ENCODE measurements at places on chromosomes 6 and 20.
A peak's percentile ranks its signal among the peaks of the same experiment; 100 is the strongest.

GRCh38 chr6:96853083-96853482 is 15.8 kb upstream of the GPR63 start:
- DNase-seq: no peak

- DNase-seq: no peak
These were observed 974.0 kb upstream of the GJE1 start for GRCh38 chr6:141158740-141159139.

DNA sequence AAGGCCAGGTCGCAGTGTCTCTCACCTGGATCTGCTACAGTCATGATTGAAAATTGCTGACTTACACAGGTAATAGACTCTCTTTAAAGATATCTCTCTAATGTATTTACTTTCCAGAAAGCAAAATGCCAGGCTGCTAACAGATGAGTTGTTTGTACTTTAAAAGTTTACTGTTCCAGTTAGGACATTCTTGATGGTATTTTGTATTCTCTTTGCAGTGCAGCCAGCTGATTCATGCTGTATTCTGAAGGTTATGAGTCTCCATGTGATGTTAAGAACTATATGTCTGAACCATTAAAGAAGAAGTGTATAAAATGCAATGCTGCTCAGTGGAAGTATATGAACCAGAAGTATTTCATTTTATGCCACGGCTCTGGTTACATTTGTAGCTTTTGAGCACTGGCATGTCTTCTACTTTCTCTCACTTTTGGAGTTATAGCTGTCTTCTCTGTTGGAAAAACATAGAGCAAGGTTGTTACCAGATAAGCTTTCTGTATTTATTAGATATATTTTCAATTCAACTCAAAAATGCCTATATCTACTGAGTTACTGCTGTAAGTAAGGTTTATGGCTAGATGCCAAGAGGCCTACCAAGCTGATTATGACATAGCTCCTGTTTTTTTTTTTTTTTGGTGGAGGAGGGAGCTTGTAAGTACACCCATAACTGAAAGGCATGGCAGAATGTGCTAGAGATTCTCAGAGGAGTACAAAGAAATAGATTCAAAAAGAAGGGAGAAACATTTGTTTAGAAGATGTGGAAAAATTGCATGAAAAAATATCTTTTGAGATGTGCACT is 130.5 kb upstream of the MAN1A1 start:
- DNase-seq: no peak

DNA sequence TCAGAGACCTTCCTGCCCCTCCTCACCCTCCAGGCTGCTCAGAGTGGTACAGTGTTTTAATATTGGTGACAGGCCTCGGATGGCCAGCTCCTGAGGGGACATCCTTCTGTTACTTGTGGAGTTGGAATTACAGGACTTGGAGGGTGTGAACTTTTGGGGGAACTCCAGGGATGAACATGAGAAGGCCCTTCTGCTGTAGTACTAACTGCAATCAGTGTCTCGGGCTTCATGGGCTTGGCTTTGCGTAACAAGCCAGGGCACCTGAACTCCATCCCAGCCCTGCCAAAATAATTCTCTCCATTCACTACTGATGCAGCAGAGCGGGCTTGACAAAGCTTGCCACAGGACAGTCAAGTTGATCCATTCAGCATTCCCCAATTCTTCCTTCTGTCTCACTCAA is 28.6 kb downstream of the SLC22A23 start:
- no peak for DNase-seq

GRCh38 chr20:45629496-45630100 is at the start of gene WFDC10A:
TSS of gene WFDC10A (plus strand) at chr20:45629739. CDS start at chr20:45629814, 75 bp downstream.
- peak; percentile 2 for DNase-seq

- DNase-seq: no peak
These were observed 107.0 kb downstream of the ERMARD start for GRCh38 chr6:169858293-169858934.

DNA sequence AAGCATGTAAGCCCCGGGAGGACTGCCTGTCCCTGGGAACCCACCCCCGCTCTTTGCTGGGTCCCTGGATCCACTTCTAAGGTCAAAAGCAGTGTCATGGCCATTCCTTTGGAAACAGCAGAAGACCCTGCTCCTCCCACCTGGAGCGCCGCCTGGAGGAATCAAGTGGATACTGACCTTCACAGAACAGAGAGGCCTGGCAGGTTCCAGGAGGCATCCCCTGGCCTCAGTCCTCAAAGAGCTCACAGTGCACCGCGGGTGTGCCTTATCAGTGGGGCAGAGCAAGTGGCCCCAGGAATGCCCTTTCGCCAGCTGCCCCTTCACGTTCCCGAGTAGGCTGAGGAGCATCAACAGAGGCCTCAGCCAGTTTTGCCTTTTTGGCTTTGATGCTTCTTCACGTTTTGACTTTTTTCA is 11.1 kb upstream of the SLC4A11 start:
- no peak for DNase-seq

GRCh38 chr6:142395768-142396231 is 94.0 kb downstream of the ADGRG6 start:
- no peak for DNase-seq

DNA sequence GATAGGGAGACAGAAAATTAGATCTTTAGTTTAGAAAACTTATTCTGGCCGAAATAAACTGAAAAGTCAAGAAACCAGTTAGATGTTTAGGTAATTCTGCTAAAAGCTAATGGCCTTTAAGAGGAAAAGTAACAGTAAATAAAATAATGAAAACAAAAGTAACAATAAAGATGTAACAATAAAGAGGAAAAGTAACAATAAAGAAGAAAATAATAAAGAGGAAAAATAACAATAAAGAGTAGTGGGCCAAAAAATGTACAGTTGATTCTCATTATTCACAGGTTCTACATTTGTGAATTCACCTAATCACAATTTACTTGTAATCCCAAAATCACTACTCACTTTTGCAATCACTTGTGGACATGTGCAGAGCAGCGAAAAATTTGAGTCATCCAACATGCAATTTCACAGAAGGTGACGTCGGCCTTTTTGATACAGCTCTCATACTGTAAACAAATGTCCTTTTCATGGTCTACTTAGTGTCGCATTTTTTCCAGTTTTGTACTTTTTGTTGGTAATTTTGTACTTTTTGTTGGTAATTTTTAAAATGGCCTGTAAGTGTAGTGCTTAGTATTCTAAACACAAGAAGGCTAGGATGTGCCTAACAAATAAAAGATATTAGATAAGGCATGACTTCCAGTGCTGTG is 24.0 kb downstream of the HBS1L start:
- DNase-seq: no peak

GRCh38 chr6:33755070-33755869 is 8.6 kb upstream of the IP6K3 start:
- no peak for DNase-seq

GRCh38 chr6:7891078-7891872 is 19.3 kb downstream of the TXNDC5 start:
- no peak for DNase-seq

DNA sequence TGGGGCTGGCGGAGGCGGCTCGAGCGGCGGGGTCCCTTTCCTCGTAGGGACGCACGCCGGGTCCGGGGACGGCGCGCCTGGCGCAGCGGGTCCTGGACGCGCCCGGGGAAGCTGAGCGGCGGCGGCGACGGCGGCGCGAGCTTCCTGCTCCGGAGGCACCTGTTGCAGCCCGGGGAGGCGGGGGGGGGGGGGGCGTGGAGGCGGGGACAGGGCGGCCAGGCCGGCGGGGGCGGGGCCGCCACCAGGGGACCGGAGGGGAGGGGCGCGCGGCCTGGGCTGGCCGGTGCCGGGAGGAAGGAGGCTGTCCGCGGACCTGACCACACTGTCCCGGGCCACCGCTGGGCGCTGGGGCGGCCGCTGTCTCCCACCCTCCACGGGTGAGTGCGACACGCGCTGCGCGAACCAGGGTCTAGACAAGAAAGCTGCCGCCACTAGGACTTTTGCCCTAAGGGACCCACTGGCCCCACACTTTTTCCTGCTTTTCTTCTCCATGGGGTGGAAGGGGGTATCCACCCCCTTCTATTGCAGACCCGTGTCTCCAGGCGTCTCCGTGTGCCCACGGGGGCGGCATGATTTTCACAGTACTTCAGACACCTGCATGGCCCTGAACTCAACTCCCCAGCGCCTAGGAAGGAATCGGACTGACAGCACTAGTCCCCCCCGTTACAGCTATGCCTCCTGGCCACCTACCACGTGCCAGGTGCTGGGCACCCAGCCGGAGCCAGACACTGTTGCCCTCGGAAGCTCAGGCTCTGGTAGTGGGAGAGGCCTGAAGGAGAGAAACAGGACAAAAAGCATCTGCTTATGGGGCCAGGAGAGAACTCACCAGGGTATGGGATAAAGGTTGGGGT is at the start of gene NFATC2:
Gene NFATC2 (minus strand): TSS at position 149 of the 851 bp plus-strand sequence. CDS start 220 bp downstream, outside the sequence.
- DNase-seq: no peak

DNA sequence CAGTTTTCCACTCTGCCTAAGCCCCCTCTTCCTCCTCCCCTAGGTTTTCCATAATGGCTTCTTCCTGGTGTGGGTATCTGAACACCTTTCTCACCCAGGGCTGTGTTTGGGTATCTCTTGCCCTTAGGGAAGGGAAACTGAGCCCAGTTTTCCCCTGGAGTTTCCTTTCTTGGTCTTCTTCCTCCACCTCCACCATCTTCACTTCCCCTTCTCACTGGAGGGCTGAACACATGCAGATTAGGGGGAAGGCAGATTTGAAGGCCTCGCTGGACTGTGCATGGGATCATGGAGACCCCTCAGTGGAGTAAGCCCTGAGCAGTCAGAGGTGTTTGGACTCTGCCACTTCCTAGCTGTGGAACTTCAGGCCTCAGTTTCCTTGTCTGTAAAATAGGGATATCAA is 27.8 kb downstream of the FOXP4 start:
- DNase-seq: no peak

GRCh38 chr6:43247114-43247999 is 4.1 kb downstream of the TTBK1 start:
- peak; percentile 58 for DNase-seq

DNA sequence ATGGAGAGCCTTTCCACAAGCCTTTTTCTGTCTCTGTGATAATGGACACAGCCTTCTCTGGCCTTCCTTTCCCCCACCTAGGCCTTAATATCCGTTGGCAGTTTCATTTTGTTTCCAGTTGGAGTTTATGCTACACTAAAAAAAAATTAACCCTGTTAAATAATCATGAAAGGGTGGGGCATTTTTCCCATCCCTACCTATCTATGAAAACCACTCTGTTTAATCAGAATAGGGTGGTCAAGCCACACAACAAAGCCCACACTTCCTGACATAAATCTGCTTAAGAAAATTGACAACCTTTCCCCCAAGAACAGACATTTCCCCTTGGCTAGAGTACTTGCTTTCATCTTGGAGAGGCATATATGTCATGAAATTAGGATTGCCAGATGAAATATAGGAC is 14.2 kb downstream of the TXLNB start:
- DNase-seq: no peak

DNA sequence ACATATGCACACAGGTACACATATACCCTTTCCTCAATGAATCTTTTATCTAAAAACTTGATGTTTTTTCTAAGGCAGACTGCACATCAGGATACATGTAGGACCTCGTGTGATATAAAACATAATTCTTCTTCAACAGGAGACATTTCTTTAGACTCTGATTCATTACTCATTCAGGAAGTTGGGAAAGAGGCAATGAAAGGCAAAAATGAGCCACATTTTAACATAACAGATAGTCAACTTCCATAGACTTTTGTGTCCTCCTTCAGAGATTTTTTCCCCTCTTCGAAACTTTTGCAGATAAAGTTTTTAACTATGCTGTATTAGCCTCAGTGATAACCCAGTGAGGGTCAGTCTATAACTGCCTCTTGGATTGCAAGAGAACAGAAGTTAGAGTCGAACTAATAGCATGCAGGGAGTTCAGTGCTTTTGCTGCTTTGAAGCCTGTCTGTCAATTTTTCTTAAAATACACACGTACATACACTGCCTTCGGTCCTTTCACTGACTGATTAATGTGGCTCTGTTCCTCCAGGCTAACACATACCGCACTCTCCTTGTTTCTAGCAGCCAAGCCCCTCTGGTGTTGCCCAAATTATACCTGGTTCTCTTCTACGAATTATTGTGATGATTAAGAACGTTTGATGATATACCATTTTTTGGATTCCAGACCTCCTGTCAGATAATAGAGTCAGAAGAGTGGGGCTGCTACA is 562.5 kb upstream of the MAP3K7 start:
- no peak for DNase-seq

GRCh38 chr20:60869087-60869486 is 383.0 kb upstream of the CDH4 start:
- no peak for DNase-seq

GRCh38 chr20:15378151-15378550 is 1040.7 kb upstream of the FLRT3 start:
- no peak for DNase-seq

GRCh38 chr6:89956182-89956581 is 61.9 kb downstream of the GJA10 start:
- DNase-seq: no peak

DNA sequence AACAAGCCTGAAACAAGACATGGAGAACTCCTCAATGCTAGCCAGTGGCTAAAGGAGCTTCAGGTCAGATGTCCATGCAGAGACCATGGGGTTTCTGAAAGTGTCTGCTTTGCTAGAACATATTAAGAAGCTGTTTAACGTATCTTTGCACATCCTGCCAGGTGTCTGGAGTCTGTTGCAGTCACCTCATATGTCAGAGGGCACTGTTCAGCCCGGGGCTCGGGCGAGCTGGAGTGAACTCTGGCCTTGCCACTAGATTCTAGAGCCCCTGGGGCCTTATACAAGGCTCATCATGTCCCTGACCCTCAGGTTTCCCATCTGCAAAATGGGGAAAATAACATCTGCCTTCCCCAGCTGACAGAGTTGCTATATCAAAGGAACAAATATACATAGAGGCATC is 59.0 kb downstream of the PRDM1 start:
- no peak for DNase-seq

- DNase-seq: no peak
These were observed 29.0 kb upstream of the MANEA start for GRCh38 chr6:95548188-95548786.

DNA sequence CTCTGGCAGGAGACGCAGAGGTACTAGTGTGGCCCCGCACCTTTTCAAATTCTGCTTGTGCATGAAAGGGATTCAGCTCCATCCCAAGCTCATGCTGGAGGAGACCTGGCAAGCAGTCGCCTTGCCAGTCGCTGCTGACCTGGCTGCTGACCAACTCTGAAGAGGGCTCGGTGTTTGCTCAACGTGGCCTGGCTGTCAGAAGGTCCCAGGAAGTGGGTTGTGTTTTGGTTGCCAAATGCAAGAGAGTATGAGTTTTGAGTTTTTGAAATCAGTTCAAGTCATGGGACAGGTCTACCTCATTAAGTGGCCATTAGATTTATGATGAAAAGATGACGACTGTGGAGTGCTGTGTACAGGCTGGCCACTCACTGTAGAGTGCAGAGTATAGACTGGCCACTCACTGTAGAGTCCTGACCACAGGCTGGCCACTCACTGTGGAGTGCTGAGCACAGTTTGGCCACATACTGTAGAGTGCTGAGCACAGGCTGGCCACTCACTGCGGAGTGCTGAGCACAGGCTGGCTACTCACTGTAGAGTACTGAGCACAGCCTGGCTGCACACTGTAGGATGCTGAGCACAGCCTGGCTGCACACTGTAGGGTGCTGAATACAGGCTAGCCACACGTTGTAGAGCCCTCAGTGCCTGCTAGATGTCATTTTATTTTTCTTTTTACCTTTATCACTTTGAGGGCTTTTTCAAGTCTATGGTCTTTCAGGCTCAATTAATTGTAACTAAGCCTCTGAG is 193.9 kb downstream of the ZNF217 start:
- no peak for DNase-seq

GRCh38 chr6:240151-240550 is 52.1 kb upstream of the DUSP22 start:
- DNase-seq: no peak

All from stimulated activated CD8-positive, alpha-beta memory T cell treated with anti-CD3 and anti-CD28 coated beads, Interleukin-7, amount 100 ng/mL, for 24 hours (primary cell).